Activated B cell treated with CpG ODN at 0.5 μM for 24 hours (primary cell): ENCODE measurements at places on chromosomes 4 and X.

DNA sequence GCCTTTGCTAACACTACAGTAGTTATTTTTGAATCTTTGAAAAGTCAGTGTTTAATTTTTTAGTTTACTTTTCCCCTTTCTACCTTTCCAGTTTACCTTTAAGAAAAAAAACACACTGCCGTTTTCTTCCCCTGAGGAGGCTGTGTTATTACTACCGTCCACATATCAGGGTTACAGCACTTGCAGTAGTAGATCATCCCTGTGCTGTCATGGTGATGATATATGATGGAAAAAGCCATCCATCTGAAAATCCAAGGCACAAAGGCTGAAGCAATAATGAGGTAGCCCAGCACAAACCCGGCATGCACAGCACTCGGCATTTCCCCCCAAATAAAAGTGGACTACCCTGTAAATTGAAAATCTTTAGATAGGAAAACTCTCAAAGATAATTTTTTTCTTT, 258.7 kb downstream of the CXXC4 start:
- DNase-seq: no peak

- no peak for DNase-seq
These were observed 175.2 kb downstream of the BEND2 start for GRCh38 chrX:18045436-18045835.

GRCh38 chrX:40013266-40014195, 84.2 kb downstream of the BCOR start:
- peak; percentile 41 for DNase-seq

DNA sequence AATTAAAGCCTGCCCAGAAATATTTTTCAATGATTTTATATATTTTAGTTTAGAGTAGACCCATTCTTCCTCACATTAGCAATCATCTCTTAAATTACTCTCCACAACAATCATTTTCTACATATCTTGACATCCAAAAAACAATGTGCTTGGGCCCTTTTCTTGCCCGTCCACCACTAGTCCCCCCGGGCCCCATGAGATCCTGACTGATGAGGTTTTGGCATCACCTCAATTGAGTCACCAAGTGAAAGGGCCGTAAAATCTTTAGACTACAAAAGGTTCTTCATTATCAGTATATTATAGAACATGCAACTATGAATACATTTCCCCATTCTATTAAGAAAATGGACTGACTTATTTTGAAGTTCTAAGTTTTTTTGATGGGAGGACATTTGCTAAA, 4.0 kb upstream of the CDKL2 start:
- DNase-seq: no peak

GRCh38 chrX:9861711-9862110, 75.5 kb downstream of the SHROOM2 start:
- DNase-seq: no peak

DNA sequence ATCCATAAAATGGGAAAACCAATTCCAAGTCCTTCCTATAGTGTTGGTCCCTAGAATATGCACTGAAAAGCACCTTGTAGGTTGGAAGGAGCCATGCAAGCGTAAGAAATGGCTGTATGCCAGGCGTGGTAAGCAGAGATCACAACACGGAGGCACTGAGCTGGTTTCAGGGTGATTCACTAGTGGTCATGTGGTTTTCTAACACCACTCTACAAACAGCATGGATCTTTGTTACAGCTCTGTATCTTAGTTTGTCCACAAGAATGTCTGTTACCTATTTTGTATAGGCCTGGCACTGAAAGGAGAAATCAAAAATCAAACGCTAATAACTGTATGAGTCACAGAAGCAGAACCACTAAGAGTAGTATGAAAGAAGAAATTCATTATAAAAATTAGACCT, 71.9 kb downstream of the MAGEB17 start:
- no peak for DNase-seq

DNA sequence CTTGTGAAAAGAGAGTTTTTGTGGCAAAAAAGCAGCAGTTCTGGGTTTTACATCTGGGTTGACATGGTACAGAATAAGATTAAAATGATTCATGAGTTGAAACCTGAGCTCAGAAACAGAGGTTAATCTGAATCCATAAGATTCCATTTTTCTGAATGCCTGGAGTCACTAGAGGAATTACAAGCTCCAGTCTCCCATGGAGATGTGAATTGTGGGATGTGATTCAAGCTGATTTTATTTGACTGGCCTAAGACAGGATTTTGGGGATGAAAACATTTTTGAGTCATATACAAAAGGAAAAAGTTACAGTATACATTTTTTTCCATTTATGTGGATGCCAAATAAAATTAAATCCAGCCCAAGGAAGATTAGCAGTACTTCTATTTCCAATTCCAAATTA, 161.1 kb downstream of the RBM46 start:
- no peak for DNase-seq

GRCh38 chrX:27583976-27584375, 6.2 kb upstream of the DCAF8L2 start:
- no peak for DNase-seq

- DNase-seq: no peak
These were observed 90.4 kb downstream of the ABLIM2 start for GRCh38 chr4:8067945-8068896.

GRCh38 chr4:71217688-71218087, 121.1 kb upstream of the SLC4A4 start:
- no peak for DNase-seq

GRCh38 chr4:786861-787300, 39.0 kb downstream of the CPLX1 start:
- no peak for DNase-seq

- DNase-seq: no peak
These were observed 47.9 kb upstream of the GPR78 start for GRCh38 chr4:8532245-8532781.

DNA sequence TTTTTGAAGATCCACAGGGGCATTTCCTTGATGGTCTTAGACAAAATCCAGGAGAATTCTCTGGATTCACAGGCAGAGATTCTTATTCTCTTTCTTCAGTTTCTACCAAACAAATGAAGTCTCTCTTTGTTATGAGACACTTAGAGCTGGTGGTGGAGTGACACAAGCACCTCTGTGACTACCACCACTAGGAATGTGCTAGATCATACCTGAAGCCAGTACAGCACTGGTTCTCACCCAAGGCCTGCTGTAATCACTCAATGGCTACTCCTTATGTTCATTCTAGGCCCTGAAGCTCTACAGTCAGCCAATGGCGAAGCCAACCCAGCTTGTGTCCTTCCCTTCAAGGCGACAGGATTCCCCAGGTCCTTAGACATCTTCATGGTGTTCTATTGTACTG, 482.3 kb downstream of the TRAM1L1 start:
- DNase-seq: no peak

- no peak for DNase-seq
These were observed 626.2 kb downstream of the MID1IP1 start for GRCh38 chrX:39427492-39427891.

DNA sequence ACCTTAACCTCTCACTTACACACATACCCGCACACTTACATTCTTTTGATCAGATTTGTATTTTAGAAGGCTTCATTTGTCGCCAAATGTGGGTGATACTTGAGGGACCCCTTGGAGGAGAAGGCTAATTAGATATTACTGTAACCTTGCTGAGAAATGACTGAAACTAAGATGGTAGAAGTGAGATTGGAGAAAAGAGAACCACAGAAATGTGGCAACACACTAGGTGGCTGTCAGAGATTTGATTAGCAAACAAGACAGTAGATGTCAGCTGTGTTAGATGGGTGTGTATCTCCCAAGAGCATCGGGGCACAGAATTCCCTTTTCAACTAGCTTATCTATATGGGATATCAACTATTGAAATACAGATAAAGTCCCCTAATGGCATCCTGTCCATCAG, 149.3 kb upstream of the FABP2 start:
- DNase-seq: no peak
